ENCODE measurements at places on chromosomes 6 and 20.

DNA sequence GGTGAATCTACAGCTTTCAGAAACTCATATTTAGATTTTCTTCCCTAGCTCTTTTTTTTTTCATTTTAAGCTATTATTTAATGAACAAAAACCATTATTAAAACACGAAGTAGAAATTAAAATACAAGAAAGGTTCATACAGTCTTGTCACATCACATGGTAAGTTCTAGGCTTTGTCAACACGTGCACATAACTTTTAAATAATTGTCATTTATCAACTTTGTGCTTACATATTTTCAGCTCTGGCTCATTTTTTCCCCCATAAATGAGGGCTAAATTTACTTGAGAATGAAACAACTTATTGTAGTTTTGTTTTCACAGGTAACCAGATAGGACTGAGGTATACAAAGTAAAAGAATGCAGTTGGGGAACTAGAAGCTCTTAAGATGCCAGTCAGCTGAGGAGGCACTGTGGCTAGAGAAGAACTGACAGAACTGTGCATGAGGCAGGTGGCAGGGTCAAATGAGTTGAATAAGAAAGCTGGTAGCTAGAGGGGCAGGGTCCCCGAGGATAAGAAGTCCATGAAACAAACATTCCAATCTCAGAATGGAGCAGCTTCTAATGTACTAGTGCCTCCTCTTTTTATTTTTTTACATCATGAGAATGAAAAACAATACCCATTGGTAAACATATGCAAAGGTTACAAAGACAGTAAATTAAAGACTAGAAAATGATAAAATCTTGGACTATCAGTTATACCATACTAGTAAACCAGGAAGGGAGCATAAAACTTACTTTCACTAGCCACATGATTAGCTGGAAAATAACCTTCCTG, 141.5 kb downstream of the MYB start:
- no peak for DNase-seq

DNA sequence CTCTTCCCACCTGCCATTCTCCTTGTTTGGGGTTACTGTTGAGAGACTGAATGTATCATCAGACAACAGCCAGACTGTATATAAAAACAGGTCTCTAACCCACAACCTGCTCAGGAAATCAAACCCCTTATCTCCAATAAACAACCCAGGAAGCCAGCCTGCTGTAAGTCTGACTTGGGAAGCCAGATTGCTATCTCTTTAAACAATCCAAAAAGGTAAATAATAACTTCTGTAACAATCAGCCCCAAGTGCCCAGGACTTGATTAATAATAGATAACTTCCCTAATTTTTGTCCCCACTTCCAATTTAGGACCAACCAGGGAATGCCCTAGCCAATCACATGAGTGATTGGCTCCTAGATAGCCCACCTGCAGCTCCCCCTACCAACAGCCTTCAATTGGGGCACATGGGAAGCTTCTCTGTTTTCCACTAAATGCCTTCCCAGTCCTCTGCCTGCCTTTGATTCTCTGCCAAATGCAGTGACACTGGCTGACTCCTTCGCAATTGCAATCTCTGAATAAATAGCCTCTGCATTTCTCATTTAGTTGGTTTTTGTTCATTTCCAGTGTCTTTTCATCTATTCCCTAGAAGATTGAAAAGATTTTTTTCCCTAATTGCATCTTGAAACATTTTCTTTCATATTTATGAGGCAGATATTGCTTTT, 117.1 kb upstream of the TAB2 start:
- no peak for DNase-seq

GRCh38 chr20:18048176-18048575, 9.5 kb downstream of the OVOL2 start:
- DNase-seq = no peak

GRCh38 chr6:12423832-12424231, 133.7 kb downstream of the EDN1 start:
- no peak for DNase-seq

- no peak for DNase-seq
Observed at GRCh38 chr6:152270301-152270925, 366.7 kb downstream of the SYNE1 start.

DNA sequence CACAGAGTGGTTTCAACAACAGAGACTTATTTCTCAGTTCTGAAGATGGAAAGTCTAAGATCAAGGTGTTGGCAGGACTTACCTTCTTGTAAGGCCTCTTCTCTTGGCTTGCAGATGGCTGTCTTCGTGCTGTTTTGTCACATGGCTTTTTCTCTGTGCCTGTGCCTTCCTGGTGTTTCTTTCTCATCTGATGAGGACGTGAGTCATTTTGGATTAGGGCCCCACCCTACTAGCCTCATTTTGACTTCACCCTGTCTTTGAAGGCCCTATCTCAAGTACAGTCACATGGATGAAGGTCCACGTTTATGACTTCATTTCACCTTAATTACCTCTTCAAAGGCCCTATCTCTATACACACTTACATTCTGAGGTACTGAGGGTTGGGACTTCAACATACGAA, 41.4 kb upstream of the LAMA2 start:
- DNase-seq = no peak

DNA sequence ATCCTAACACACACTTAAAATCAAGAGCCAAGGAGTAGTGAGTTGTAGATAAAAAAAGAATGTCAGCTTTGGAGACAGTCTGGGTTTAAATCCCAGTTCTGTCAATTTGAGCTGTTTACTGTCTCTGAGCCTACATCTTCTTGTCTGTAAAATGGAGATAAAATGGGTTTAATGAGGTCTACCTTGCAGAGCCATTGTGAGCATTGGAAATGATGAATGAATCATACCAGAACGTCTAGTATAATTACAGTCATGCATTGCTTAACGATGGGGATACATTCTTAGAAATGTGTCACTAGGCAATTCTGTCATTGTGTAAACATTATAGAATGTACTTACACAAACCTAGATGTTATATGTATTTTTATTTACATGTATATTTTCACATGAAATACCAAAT, 17.6 kb upstream of the SGK2 start:
- DNase-seq = no peak
